Vagina (tissue), 2 donors: ENCODE measurements at places on chromosomes 16 and 17. TPM values are rescaled to one million over a fixed set of nuclear protein-coding genes. Genes with fewer than 3 reads are reported as not detected.

- DNase-seq = no peak
Observed at GRCh38 chr17:77145612-77146245, 5.0 kb downstream of the SEC14L1 start.

DNA sequence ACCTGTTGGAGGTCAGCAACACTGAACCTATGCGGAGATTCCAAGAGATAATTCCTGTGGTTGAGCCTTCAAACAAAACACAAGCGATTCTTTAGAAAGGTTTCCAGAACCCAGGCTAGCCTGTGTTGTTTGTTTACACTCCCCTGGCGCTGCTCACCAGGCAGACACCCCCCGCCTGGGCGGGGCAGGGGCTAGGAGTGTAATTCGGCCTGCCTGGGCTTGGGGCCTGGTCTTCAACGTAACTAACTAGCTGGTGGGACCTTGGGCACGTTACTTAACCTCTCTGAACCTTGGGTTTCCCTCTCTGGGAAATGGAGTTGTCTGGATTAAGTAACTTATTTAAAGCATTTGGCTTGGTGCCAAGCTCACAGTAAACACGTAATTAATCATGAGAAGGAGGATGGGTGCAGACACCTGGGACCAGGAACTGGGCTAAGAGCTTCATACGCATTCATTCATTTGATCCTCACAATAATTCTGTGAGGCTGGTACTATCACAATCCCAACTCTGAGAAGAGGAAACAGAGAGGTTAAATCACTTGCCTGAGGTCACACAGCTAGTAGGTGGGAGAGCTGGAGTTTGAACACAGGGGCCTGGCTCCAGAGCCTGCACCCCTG, 7.6 kb upstream of the ARHGAP27 start:
- DNase-seq = no peak

- no peak for DNase-seq
Observed at GRCh38 chr17:9468532-9468931, 107.1 kb downstream of the STX8 start.

GRCh38 chr17:33976831-33977230, 278.3 kb upstream of the CCL2 start:
- no peak for DNase-seq

Gene ACAP1
- total RNA-seq = 7.6 TPM

Gene KRTAP16-1
- total RNA-seq = not detected

Gene CCNF
- 2.5 TPM for total RNA-seq
